Right atrium auricular region (tissue), 2 donors: ENCODE measurements at places on chromosomes 2 and 18. TPM values are rescaled to one million over a fixed set of nuclear protein-coding genes. Genes with fewer than 3 reads are reported as not detected.

FAM124B gene
- 1.3 TPM for total RNA-seq

SPHKAP gene
- 75.5 TPM for total RNA-seq

FAM237A gene
- total RNA-seq, result not detected

TRMT61B gene
- total RNA-seq, result 7.0 TPM

CTNNA2 gene
- total RNA-seq, result not detected

PTPRN gene
- 0.74 TPM for total RNA-seq

- peaks cover 2% of the 10 kb centered on the region for H3K4me1 ChIP-seq
- no peak overlapping the region for H3K4me3 ChIP-seq
- H3K27me3 ChIP-seq, result no peaks in the 10 kb centered on the region
- H3K36me3 ChIP-seq, result peaks cover 8% of the 10 kb centered on the region
Observed at GRCh38 chr2:238362626-238363025, 42.3 kb downstream of the TRAF3IP1 start.

- no peak overlapping the region for H3K27ac ChIP-seq
- no peaks in the 10 kb centered on the region for H3K27me3 ChIP-seq
- H3K4me3 ChIP-seq, result no peak overlapping the region
- H3K36me3 ChIP-seq, result no peaks in the 10 kb centered on the region
- H3K4me1 ChIP-seq, result no peaks in the 10 kb centered on the region
Observed at GRCh38 chr2:29213888-29214291, 98.7 kb downstream of the CLIP4 start.

- DNase-seq, result no peak
- H3K27me3 ChIP-seq, result no peaks in the 10 kb centered on the region
- no peak overlapping the region for H3K27ac ChIP-seq
- no peaks in the 10 kb centered on the region for H3K4me1 ChIP-seq
- H3K36me3 ChIP-seq, result no peaks in the 10 kb centered on the region
- H3K4me3 ChIP-seq, result no peak overlapping the region
Observed at GRCh38 chr2:69073928-69074570, 61.1 kb downstream of the ANTXR1 start.
